ENCODE measurements at places on chromosomes 1 and 21. TPM values are rescaled to one million over a fixed set of nuclear protein-coding genes. Genes with fewer than 3 reads are reported as not detected.

DNA sequence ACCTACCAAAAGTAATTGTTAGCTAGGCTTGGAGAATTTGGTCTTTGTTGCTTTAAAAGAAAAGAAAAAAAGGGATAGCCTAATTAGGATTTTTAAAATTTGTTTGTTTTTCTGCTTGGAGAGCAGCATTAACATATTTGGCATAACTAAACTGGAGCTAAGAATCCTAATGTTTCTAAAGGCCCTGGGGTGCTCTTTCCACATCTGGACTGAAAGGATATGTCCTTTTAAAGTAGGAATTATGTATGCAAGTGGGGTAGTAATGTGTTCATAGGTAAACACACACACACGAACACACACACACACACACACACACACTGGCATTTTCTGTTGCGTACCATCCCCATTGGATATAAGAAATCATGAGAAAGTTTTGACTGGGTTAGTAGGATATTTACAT, 113.9 kb downstream of the KCTD3 start:
- no peak for DNase-seq

DNA sequence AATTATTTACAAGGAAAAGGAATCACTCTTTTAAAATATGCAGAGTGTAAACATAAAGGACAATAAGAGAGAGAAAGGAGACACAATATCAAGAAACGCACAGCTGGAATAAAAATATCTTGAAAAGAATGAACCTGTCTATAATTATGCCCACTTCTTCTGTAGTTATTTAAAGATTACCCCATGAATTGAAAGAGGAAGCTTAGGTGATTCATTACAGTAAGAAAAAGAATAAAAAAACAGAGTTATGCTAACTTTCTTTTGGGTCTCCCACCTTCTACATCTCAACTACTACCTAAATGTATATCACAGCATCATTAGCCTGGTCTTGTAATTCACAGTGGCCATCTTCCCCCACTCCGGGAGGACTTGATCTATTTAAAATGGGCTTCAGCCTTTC, 182.1 kb downstream of the MRPL39 start:
- no peak for DNase-seq

DNA sequence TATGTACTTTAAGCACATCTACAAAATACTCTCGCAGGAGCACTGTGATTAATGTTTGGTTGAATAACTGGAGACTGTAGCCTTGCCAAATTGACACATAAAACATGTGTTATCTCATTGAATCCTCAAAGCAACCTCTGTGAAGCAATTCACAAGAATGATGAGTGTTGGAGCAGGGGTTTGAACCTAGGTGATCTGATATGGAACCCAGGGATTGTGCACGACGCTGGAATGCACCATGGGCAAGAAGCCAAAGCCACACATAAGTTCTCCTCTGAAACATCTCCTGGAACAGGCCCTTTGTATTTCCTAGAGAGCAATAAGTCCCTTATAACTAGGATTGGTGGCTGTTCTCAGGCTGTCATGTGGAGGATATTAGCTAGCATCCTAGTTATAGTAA, 124.6 kb upstream of the IVNS1ABP start:
- DNase-seq, result peak; percentile 11

- DNase-seq, result no peak
Observed at GRCh38 chr1:118145721-118146120, 39.3 kb downstream of the SPAG17 start.

GRCh38 chr1:239733995-239734394, 347.6 kb downstream of the CHRM3 start:
- no peak for DNase-seq

- no peak for DNase-seq
Observed at GRCh38 chr1:201761871-201762270, 67.1 kb upstream of the IPO9 start.

GRCh38 chr1:224175617-224176016, 7.4 kb upstream of the DEGS1 start:
- no peak for DNase-seq

GRCh38 chr21:39456665-39457064, 4.9 kb downstream of the SH3BGR start:
- DNase-seq, result no peak

DNA sequence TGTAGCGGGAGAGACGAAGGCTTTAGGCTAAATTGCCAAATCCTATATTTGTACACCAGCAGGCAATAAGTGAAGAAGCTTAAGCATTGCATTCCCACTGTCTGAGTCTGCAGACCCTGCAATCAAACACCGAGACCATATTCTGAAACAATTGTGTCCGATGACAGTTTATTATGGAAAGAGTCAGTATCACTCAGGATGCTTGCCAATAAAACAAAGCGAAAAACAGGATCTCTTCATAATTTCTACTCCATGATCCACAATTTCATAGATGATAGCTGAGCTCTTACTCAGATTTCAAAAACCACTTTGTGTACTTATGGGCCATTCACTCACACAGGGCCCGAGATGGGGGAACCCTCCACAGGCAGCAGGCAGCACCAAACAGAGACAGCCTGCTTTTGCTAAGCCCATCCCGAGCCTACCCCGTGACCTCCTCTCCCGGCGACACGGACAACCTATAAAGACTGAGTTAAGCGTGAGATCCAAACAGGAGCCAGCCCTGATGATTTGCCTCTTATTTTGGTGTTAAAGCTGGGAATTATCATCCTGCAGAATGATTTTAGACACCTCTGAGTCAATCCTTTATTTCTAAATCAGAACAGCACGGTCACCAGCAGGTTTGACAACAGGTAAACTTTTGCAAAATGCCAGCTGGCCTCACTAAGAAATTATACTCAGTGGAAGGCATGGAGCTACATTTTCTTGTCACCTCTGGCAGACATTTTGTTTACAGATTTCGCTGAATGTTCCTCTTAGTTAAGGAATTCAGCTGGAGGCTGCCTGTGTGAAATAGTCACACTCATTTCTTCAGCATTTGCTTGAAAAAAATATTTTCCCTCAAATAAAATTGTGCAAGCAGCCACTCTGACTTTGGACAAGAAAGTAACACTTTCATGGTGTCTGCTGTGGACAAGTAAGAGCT, 212.4 kb downstream of the GPATCH2 start:
- no peak for DNase-seq

- peak; percentile 82 for DNase-seq
Observed at GRCh38 chr1:156889802-156890580, 3.5 kb upstream of the PEAR1 start.

DNA sequence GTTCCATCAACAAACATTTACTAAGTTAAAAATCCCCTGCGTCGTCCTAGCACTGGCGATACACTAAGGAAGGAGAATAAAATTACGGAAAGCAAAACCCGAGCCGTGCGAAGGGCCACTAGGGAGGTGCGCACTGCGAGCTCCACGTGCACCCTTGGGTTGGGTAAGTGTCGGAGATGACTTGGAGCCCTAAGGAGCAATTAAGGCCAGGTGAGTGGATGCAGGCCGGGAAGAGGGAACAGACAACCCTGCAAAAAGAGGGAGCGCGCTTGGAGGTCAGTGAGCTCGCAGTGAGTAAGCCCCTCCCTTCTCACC, 704 bp downstream of the WDR4 start:
- DNase-seq, result no peak

DNA sequence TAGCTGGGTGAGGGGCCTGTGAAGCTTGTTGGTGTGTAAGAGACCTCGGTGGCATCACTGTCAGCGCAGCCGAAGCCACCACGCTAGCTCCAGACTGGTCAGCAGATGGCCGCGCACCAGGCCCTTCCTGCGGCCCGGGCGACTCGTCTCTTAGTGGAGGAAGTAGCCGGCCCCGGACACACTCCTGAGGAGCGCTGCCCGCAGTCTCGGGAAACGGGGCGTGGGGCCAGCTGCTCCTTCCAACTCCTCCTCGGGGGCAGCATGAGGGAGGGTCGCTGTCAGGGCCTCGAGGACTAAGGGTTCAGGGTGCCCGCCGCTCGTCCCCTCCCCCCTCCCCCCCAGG, 20.4 kb downstream of the H3-3A start:
- peak; percentile 59 for DNase-seq

- DNase-seq, result no peak
Observed at GRCh38 chr1:69163241-69163640, 404.5 kb upstream of the LRRC7 start.

DNA sequence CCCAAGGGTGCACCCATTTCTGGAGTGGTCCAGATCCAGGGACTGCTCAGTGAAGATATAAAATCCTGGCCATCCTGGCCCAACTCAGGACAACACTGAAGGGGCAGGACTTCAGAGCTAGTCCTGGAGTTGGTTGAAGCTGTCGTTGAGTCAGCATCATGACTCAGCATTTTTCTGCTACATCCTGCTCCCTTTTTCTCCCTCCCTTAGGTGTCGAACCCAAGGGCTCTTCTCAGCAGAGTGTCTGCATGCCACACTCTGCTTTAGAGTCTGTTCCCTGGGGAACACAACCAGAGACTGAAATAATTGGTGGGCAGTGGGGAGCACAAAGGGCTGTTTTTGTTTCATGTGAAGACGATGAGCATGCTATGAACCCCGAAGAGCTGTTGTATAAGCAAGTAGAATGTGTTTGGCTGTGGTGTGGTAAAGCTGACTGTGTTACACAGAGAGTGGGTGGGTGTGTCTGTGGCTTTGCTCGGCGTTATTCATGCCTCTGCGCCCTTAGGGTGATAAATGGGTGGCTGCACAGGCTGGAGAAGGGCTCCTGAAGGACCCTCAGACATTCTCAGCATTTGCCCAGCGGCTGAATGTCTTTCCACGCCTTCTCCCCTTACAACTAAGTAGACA, 167.2 kb downstream of the CYYR1 start:
- DNase-seq, result peak; percentile 21

GRCh38 chr1:219773775-219774174, 154.6 kb downstream of the SLC30A10 start:
- DNase-seq, result no peak

OR2L2 gene
- total RNA-seq, result not detected

PRAMEF4 gene
- total RNA-seq, result not detected

RHBDL2 gene
- not detected for total RNA-seq

IL20 gene
- total RNA-seq, result not detected

ARHGEF2 gene
- 61.8 TPM for total RNA-seq

LRRC53 gene
- not detected for total RNA-seq

A3GALT2 gene
- not detected for total RNA-seq

IFI44L gene
- total RNA-seq, result 8.1 TPM

FMOD gene
- total RNA-seq, result 67.7 TPM
